ENCODE measurements at places on chromosomes 12 and 14.
A peak's percentile ranks its signal among the peaks of the same experiment; 100 is the strongest.

GRCh38 chr12:22377731-22378496, 43.4 kb upstream of the ST8SIA1 start:
- DNase-seq = no peak

DNA sequence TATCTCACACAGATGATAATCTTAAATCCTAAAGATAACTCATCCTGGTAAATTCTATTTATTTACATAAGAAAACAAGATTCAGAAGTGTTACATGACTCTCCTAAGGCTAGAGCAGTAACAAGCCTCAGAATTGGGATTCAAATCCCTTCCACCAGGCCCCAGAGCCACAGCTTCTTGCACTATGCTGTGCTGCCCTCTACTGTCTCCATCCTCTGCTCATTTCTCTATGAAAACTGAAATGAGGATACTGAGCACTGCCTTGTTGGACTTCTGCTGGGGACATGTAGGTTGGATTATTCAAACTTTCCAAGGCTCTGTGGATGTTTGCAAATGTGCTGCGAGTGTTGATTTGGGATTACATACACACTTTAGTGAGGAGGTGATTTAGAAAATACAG, 23.5 kb upstream of the C12orf50 start:
- DNase-seq = peak; percentile 42

GRCh38 chr12:108969622-108970021, 51.2 kb downstream of the SVOP start:
- DNase-seq = no peak

DNA sequence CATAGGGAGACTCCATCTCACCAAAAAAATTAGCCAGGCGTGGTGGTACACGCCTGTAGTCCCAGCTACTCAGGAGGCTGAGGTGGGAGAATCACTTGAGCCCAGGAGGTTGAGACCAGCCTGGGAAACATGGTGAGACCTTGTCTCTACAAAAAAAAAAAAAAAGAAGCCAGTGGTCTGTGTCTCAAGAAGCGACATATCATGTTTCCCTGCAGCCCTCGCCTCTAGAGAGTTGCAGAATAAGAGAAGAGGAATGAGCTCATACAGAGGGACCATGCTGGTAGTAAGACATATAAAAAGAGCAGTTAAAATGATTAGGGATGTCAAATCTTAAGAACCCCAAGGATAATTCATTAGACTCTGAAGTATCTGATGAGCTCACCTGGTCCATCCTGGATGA, 39.4 kb upstream of the BICDL1 start:
- no peak for DNase-seq

GRCh38 chr12:96260644-96261043, 66.5 kb downstream of the ELK3 start:
- DNase-seq = no peak

- DNase-seq = no peak
Measured at GRCh38 chr14:23430016-23430722, 5.3 kb downstream of the MYH7 start.

GRCh38 chr14:29906256-29906870, 21.3 kb downstream of the PRKD1 start:
- DNase-seq = peak; percentile 52

GRCh38 chr14:40164083-40164482, 731.9 kb upstream of the FBXO33 start:
- DNase-seq = no peak

DNA sequence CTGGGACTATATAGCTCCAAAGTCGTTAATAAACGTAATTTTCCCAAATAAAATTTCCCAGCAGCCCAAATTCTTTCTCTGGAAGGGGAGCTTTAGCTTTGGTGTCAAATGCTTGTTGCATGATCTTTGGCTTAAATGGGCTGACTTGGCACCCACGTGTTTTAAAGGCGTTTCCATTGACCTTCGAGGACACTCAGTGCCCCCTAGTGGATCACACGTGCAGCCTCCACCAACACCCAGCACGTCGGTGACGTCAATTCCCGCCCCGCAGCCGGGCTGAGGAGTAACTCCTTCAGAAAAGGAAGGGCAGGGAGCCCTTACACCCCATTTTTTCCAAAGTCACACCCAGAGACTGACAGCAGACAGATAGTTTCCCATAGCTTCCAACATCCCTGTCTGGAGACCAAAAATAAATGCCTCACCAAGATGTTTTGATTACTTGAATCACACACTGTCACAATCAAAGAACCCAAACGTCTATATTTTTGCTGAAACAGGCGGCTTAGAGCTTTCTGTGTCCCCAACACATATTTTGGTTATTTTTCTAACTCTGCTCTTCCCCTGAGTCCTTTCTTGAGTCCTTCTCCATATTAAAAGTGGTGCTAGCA, 707.9 kb downstream of the AACS start:
- DNase-seq = peak; percentile 63

- no peak for DNase-seq
Measured at GRCh38 chr12:114809097-114809496, 125.1 kb upstream of the TBX3 start.

DNA sequence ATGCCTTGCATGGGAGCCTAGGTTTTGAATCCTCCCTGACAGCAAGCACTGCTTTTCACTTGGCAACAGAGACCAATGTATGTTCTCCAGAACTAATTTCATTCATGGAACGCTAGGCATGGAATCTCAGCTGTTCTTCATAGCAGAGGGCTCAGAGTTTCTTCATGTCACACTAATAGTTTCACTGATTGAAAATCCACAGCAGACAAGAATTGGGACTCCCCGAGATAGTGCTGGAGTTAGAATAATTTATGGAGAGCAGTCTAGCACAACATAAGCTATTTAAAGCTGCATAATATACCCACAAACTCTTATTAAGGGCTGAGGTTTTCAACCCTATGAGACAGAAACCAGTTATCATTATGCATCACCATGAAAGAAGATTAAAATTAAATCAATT, 342.5 kb downstream of the TMEM132D start:
- no peak for DNase-seq

GRCh38 chr14:69298131-69299071, 38.4 kb downstream of the GALNT16 start:
- DNase-seq = peak; percentile 68

- DNase-seq = peak; percentile 67
Measured at GRCh38 chr14:78075555-78076277, 94.5 kb upstream of the NRXN3 start.

GRCh38 chr12:108325018-108325358, 14.1 kb downstream of the CMKLR1 start:
- DNase-seq = no peak

DNA sequence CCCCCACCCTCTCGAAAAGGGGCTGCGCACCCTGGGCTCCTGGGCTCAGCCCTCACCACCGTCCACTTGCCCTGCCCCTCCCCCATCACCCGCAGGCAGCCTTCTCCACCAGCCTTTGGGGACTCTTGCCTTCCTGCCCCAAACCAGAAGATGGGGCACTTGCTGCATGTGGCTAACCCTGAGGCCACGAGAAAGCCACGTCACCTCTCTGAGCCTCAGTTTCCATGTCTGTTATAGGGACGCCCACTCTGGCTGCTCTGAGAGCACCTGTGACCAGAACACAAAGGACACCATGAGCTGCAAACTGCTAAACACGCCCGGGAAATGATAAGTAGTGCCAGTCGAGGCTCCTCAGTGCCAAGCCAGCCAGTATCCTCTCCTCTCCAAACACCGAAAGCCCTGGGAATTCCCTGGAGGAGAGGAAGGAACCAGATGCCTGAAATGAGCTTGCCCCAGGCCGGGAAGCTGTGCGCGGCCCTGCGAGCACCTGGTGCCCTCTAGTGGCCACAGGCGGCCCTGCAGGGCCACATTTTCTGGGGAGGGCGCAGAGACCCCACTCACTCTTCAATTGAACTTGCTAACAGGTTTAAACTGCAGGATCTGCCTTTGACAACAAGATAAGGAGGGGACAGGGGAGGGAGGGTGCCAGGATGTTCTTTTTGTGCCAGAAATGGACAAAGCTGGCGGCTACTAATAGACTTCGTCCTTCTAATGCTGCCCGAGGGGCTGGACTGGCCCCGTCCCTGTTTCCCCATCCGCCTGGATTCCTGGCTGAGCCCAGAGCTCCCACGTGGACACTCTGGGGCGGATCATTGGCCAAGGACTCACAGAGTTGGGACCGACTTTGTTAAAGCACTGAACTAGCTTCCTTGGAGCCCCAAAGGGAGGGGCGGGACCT, 10.2 kb upstream of the SERPINA9 start:
- DNase-seq = peak; percentile 70

DNA sequence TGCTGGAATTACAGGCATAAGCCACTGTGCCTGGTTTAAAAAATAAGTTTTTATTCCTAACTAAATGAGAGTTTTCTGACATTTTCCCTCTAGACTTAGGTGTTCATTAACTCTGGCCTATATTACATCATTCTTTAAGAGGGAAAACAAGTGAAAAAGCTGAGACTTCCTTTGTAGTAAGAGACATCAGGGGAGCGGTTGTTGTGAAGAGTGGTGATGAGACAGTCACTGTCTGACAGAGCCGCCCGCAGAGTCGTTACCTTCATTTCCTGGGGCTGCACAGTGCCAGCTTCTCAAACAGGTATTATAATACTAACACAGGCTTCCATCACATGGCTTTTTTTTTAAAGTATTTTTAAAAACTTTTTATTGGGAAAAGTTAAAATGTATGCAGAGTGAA, 19.7 kb upstream of the TDRD9 start:
- DNase-seq = no peak

- no peak for DNase-seq
Measured at GRCh38 chr12:111715279-111715678, 29.4 kb downstream of the ACAD10 start.

Measured in testis (tissue), 5 donors.